Femur (tissue), 1 donor: ENCODE measurements at places on chromosomes 12 and 14.

- no peak for DNase-seq
Observed at GRCh38 chr14:104181761-104182530, 43.6 kb downstream of the KIF26A start.

GRCh38 chr12:65308006-65308405 is 29.5 kb downstream of the MSRB3 start:
- no peak for DNase-seq

GRCh38 chr14:22472935-22473854 is 115.8 kb downstream of the DAD1 start:
- no peak for DNase-seq

GRCh38 chr12:6266541-6266966 is 43.9 kb upstream of the PLEKHG6 start:
- no peak for DNase-seq

DNA sequence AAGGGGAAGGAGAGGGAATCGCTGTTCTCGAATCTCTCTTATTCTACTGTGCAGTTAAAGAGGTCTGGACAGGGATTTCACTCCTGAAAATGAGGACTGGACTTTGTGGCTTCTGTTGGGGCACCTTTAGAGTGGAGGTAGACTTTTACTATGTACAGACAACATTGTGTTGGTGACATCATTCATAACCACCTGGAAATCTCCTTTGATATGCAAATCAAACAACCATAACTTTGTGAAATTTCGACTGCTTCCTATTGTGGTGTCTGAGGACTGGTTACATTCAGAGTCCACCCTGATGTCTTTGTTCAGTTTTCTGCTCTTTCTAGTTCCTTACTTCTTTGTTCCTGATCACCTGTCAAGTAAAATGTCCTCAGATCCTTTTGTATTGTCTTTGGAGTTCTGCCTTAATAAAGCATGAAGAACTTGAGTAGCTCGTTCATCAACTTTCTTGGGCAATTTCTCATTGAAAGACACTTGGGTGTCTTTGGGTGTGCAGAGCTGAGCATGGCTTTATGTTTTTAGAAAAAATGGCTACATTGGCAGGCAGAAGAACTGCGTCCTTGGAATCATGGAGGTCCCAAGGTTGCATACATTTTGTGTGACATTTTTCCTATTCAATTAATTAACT is 29.8 kb downstream of the LRRK2 start:
- DNase-seq = no peak

DNA sequence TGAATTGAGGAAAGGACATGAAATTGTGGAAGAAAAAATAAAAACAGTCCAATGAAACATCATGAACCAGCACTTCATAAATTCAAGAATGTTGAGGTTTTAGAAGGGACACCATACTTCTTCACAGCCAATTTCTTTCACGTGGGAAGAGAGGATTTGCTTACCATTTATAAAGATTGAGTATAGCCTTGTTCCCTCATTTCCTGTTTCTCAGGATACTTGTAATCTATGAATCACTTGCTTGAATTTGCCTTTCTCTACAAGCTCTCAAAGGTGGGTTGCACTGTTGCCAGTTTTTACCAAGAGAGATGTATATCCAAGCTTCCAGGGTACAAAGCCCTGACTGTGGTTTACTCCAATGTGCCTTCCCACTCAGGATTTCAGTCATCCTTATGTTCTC is 116.1 kb downstream of the DUSP6 start:
- DNase-seq = no peak

DNA sequence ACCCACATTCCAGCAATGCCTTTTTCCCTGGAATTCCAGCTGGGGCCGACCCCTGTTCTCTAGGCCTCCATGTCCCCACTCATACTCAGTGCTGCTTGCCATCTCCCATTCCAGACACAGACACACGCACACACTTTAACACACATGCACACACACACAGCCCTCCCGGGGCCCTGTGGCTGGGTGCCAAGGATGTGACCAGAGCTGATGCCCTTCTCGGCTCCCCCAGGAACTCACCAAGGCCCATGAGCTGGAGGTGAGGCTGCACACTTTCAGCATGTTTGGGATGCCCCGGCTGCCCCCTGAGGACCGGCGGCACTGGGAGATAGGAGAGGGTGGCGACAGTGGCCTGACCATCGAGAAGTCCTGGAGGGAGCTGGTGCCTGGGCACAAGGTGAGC is 4.3 kb downstream of the PLEKHG6 start:
- DNase-seq = no peak

- peak; percentile 81 for DNase-seq
Observed at GRCh38 chr12:75814851-75815754, 216.5 kb downstream of the PHLDA1 start.

GRCh38 chr12:26643532-26644315 is 189.3 kb downstream of the ITPR2 start:
- no peak for DNase-seq

DNA sequence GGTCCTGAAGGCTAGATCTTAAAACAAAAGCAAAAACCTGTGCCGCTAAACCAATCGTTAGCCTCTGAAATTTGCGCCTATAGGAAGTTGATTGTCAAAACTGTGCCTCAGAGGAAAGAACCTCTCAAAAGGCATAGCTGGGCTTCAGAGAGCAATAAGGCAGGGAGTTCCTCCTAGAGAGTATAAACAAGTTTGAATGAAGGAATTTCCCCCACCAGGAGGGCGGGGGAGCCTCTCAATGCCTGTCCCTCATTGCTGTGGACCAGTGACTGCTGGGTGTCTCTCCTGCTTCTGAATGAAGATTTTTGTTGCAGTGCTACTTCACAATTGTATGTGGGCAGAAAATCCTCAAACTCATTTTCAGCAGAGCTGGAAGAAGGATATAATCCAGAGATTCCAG is 88.6 kb downstream of the KCNK10 start:
- DNase-seq = no peak

GRCh38 chr14:96016501-96017160 is 22.5 kb upstream of the C14orf132 start:
- DNase-seq = no peak

DNA sequence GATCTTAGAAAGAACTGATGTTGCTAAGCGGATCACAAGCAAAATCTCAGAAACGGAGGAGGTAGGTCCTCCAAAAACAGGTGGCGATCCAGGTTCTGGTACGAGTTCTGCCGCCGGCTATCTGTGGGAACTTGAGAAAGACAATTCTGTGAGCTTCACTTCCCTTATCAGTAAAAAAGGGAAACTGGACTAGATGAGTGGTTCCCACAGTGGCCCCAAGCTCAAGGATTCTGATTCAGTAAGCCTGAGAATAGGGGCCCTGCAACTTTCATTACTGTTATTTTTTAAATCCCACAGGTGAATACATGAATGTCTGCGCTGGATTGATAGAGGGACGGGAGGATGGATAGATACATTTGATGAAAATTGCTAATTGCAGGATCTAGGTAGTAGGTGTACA is 160.2 kb downstream of the PPM1H start:
- DNase-seq = no peak

DNA sequence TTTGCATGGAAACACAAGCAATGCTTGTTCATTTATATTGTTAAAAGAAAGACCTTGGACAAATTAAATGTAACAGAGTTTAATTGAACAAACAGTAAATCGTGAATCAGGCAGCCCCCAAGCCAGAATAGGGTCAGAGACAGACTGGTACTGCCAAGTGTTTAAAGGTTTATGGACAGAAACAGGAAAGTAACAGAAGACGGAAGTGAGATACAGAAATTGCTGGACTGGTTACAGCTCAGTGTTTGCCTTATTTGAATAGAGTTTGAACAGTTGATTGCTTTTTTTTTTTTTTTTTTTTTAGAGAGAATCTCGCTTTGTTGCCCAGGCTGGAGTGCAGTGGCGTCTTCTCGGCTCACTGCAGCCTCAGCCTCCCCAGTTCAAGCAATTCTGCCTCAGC is 50.3 kb downstream of the DAO start:
- no peak for DNase-seq

GRCh38 chr12:75553836-75554555 is 42.6 kb upstream of the KRR1 start:
- DNase-seq = no peak

- DNase-seq = peak; percentile 86
Observed at GRCh38 chr14:102539544-102540314, 30.2 kb upstream of the ANKRD9 start.

- no peak for DNase-seq
Observed at GRCh38 chr12:12546314-12546772, 16.3 kb downstream of the DUSP16 start.

GRCh38 chr12:124762791-124763593 is 100.7 kb downstream of the SCARB1 start:
- DNase-seq = no peak

DNA sequence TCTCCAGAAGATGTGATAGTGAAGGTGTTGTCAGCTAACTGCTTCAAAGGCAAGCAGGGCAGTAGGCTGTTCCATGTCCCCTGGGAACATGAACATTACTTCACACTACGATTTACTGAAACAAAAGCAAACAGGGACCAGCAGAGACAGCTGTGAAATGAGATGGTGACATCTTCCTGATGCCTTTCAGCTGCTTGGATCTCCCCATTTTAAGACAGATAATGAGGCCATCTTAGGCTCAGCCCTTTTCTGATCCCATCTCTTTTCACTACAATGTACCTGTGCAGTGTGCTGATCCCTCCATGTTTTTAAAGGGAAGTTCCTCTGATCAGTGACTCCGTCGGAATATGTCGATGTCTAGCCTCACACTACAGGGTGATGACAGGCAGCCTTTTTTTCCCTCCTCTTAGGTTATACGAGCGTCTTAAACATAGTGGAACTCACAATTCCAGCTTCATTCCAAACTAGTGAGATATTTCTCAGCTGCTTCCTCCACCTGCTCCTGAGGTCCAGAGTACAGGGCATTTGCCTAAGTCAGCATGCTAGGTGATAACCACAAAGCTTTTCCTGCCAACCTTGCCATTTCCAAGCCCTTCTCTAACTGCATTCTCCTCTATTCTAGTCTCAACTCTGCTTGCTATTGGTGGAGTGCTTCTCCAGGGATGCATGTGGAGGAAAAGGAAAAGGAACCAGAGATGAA is 87.6 kb upstream of the EGLN3 start:
- no peak for DNase-seq

DNA sequence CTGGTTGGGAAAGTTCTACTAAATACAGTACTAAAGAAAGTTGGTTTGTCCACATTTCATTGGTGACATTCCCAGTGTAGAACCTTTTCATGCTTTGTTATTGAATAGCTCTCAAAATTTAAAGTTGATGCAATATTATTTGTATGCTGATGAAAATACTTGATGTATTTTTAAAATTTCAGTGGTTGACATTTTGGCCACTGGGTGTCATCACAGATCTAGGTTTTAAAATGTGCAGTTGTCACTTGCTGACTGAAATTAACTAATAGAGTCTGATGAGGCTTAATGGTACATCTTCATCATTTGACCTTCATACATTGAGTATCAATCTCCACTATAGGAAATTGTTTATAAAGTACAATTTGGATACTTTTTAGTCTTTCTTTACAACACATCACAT is 37.1 kb downstream of the CMAS start:
- no peak for DNase-seq

DNA sequence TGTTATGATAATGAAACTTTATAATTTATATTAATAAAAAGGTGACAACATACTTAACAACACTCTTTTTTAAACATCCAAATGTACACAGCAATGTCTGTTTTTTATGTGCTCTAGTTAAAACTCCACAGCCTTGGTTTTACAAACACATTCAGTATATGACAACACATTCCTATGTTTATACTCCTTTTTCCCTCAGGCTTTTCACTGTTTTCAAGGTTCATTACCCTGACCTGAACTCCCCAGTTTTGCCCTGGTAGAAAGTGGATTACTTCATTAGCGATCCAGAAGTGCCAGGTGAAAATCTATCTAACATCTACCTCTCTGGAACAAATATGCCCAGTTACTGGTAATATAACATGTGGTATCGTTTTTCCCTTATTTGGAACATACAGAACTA is 340.2 kb upstream of the DDHD1 start:
- no peak for DNase-seq

GRCh38 chr12:25904442-25904841 is 54.0 kb upstream of the RASSF8 start:
- no peak for DNase-seq

- DNase-seq = no peak
Observed at GRCh38 chr14:94964181-94964580, 193.1 kb downstream of the DICER1 start.

GRCh38 chr12:2607881-2608607 is 186.7 kb upstream of the FKBP4 start:
- no peak for DNase-seq

DNA sequence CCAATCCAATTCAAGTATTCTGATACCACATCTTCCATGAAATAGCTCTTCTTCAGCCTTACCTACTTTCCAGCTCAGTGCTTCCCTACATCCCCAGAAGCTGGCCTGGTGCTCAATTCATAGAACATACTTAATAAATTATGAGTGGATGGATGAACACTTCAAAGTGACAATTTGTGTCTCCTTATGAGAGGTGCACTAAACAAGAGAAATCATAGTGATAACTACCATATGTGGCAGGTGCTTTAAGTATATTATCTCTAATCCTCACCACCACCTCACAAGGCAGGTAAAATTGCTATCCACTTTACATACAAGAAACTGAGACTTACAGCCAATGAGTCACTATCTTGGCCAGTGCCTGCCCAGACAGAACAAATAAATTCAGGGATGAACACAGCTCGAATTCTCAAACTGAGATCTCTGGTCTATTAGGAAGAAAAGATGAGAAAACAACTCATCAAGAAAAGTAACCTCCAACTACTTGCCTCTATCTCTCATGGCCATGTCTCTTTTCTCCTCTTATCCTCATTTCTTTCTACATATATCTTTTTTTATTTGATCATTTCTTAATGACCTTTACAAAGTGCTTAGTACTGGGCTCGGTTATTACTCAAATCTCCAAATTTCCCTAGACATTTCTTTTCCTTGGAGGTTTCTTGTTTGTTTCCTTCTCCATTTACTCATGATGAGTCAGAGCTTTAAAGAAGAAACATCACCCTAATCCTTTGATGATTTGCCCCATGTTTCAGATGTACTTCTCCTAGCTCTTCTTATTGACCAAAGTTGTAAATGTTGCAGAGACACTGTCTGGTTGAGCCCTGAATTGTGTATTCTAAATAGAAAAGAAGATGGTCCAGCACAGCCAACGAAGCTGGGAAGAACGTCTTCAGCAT is 161.5 kb downstream of the RPS29 start:
- DNase-seq = no peak

GRCh38 chr12:107179871-107180270 is 86.5 kb upstream of the CRY1 start:
- DNase-seq = no peak

DNA sequence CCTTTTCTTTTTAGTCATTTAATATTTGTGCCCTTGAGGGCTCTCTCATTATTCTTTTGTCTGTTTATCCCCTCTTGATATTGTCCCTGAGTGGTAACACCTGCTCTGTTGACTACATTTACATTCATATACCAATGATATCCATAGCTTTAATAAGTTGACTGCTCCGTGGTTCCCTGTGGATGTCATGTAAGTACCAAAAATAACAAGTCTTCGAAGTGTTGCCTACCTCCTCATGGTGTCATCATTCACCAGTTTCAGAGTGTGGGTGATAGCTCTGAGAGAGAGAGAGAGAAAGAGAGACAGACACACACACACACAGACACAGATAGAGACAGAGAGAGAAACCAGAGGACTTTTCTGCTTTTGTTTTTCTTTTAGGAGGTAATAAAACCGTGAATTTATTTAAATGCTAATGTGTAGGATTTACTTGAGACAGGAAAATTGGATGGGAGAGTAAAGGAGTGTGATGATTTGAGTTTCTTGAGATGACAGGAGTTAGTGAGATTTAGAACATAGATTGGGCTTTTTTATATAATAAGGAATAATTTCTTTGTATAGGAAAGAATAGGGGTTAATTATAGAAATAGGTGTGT is 52.2 kb downstream of the PAPOLA start:
- DNase-seq = no peak

- DNase-seq = no peak
Observed at GRCh38 chr14:63852271-63852816, 460 bp upstream of the SYNE2 start.

- peak; percentile 70 for DNase-seq
Observed at GRCh38 chr14:75884198-75884611, 97.6 kb downstream of the TGFB3 start.
